Fibroblast of skin of left quadriceps (primary cell): ENCODE measurements at places on chromosomes 2 and 18.
A peak's percentile ranks its signal among the peaks of the same experiment; 100 is the strongest.

DNA sequence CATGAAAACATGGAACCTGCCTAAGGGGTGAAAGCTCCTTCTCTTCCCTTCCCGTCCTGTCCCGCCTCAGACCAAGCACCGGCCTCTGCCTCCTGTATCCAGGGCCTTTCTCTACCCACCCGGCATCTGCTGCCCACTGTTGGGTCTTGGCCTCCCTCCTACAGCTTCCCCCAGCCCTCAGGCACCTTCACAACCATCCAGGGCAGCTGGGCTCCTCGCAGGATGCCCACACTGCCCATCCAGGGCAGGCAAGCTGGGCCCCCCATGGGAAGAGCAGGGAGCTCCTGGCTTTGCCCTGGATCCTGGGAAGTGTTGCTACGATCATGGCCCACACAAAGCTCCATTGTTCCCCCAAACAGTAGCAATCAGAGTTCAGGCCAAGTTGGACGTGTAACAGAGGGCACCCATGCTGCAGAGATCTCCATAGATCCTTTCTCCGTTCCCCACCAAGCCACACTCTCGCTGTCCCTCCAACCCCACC lies 206.6 kb downstream of the NDUFA10 start:
- no peak for DNase-seq

- DNase-seq, result no peak
Observed at GRCh38 chr2:3125761-3126130, 251.9 kb downstream of the EIPR1 start.

GRCh38 chr2:240360645-240361475 lies 74.6 kb upstream of the GPC1 start:
- no peak for DNase-seq

GRCh38 chr18:8065284-8065683 lies 498.2 kb downstream of the PTPRM start:
- DNase-seq, result no peak

DNA sequence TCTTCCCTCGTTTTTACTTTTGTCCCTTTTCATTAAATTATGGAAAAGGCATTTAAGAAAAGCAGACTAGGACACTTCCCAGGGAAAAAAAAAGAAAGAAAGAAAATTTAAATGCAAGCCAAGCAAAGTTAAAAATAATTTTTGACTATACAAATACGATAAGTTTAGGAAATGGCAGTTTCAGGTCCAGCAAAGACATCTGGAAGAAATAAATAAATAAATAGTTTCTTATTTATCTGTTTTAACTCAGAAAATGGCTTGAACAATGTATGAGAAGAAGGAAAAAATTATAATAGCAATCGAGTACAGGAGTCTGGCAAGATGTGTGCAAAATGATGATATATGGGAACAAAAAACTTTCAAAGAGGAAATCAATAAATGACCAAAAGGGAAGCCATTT lies 114.6 kb upstream of the NCKAP5 start:
- DNase-seq, result no peak

DNA sequence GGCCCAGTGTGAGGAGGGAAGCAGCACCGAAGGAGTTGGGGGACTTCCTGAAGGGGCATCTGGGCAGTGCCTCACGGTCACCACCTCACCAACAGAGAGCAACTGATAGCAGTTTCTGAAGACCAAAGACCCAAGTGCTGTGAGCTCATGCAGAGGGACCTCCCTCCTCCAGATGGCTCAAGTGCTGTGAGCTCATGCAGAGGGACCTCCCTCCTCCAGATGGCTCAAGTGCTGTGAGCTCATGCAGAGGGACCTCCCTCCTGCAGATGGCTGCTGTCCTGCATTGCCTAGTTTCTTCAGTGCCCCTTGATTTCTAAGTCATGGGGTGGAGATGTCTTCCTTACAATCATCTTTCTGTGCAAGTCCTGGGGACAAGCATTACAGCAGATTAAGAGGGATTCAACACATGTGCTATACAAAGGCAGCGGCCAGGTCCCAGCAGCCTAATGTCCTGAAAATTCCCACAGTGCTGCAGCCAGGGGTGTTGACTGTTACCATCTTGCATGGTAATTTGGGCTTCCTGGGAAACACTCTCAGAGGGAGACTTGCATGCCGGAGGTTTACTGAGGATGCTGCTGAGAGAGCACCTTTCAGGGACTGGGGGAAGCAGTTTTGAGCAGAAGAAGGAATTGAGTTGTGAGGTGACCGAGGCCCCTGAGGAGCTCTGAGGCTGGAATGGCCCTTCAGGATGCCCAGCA lies 409.3 kb downstream of the GALR1 start:
- DNase-seq, result no peak

- peak; percentile 81 for DNase-seq
Observed at GRCh38 chr2:11155381-11156035, at the start of gene SLC66A3. Gene SLC66A3, plus strand, starts transcription at chr2:11155467. Its CDS starts 80 bp downstream, at chr2:11155547.

DNA sequence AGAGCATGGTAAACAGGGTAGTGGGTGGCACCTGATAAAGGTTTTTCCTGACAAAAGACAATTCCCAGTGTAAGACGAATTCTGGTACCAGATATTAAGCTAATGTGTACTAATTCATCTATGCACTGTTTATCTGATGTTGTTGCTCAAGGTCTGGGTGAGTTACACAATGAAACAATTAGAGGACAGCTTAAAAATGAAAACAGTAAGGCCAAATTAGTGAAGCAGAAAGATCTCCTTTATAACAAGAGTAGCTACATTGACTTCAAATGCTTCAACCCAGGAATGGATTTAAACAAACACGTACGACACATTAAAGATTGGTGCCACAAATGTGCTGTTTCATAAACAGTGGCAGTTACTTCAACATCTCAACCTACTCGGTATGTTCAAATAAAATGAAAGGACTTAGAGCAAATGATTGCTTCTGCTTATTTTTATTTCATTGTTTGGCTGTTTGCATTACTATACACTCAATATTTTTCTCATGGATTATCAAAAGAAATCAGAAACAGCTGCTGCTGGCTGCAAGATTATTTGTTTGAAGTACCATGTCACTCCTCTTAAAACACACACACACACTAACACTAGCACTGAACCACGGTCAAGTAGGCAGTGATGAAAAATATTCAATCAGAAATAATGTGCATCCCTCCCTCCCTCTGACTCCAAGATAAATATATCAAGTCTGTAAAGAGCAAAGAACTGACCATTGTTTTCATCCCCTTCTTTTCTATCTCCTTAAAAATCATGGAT lies 94.4 kb upstream of the RND3 start:
- no peak for DNase-seq

- DNase-seq, result no peak
Observed at GRCh38 chr2:237731663-237732062, 66.9 kb upstream of the RBM44 start.

DNA sequence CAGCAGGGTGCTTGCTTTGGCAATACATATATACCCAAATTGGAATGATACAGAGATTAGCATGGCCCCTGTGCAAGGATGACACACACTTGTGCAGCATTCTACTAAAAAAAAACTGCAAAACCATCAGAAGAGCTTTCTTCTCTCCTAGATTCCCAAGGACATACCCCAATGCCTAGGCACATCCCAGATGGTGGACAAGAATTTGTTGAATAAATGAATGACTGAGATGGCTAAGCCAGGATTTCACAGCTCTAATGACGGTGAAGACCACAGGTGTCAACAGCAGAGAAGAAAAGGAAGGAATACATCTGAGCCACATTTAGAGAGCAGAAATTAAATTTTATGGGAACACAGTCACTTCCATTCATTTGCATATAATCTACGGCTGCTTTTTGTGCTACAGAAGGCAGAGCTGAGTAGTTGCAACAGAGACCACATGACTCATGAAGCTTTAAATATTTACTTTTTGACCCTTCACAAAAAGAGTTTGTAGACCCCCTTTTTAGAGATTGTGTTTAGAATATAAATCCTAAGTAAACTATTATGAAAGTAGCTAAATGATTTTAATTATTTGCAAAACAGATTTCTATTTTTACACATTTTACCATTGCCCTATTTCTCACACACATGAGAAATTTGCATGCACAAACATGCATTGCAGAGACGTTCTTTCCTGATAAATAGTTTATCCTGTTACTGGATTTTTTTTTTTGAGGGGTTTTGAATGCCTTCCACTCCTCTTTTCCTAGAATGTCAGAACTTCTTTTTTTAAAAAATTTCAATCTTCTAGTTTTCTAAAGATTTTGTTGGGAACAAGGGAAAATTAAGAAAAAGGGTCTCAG lies 119.0 kb downstream of the PMAIP1 start:
- no peak for DNase-seq

DNA sequence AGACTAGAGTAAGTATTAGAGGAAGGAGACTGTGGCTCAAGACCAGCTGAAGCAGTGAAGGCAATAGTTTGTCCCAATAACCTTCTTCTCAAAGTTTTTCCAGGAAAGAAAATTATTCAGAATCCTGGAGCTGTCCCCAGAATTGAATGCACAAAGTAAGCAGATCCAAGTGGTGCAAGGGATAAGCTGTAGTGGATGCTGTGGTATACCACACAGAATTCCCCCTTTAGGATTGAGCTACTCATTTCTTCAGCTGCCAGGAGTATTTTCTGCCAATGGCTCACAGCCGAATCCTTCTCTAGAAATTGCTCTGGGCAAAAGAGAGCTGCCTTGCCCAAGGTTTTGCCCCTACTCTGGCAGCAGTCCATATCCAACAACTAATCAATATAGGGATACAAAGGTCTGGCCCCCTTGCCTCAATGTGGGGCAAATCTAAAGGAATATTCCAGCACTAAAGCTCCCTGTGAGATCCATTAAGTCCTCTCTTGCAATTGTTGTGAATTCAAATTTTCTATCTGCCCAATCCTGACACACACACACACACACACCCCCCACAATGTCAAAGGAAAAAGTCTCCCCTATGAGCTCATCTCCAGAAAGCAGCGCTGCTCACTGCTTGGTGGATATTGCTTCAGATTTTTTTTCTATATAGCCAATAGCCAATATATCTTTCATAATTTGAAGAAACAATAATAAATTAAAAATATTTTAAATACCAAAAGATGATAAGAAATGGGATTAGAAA lies 18.4 kb upstream of the TCF7L1 start:
- no peak for DNase-seq

DNA sequence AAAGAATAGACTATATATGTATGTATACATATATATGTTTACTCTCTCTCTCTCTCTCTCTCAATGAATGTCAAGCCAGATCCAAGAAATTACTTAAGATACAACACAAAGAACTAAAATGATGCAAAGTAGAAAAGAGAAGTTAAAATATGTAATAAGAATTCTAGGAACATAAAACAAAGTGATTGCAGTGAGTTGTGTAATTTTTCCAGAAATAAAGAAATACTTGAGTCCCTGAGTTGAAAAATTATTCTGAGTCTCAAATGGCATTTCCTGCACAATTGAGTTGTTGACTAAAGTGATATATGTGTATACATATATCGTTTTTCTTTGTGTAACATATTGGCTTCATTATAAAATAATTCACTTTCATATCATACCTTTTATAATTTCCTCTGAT lies 262.4 kb downstream of the INSIG2 start:
- DNase-seq, result no peak

DNA sequence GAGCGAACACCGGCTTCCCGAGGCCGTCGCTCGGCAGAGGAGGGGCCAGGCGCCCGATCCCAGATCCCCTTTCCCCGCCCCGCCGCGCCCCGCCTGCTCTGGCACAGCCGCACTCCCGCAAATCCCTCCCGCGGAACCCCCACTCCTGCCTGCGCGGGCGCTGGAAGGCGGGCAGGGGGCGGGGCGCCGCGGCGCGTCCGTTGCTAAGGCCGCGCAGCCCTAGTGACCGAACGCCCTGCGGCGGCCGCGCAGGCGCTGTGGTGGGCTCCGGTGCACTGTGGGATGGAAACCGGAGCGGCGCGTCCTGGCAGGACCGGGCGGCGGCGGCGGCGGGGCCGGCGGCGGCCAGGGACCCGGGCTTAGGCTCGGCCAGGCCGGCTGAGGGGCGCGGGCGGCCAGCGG lies at the start of gene TRAF3IP1:
Gene TRAF3IP1 (plus strand): TSS at position 273 of the 402 bp plus-strand sequence. CDS start 145 bp downstream, outside the sequence.
- peak; percentile 81 for DNase-seq

DNA sequence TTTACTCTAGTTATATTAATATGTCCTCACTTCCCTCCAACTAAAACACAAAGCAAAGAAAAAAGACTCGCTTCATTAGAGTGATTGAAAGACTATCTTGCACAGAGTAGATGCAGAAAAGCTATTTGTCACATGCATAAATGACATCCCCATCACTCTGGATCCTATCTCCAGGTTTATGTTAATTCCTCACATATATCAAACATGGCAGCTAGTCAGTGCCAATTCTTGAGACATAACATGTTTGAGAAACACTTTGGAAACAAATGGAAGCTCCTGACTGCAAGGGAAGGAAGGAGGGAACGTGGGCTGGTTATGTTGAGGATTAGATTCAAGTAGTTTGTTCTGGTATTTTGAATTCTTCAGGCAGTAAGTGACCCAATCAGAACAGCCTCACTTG lies 89.8 kb upstream of the BCL2L11 start:
- no peak for DNase-seq

GRCh38 chr2:26521054-26521912 lies 43.4 kb upstream of the OTOF start:
- DNase-seq, result no peak

DNA sequence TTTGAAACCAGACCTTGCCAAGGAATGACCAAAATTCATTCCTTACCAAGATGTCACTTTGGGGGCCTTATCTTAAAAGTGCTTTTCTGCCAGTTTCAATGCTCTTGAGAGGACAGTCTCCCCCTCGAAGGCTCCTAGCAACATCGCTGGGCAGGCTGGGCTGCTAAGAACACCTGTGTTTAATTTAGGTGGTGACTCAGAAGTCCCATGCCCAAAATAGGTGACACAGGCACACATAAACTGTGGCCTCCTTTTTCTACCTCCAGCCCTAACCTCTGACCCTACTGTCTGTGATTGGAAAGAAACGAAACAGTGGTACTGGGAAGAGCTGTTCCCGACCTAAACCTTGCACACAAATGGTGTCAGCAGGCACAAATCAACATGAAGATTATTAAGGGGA lies 28.7 kb upstream of the ROCK2 start:
- DNase-seq, result no peak

DNA sequence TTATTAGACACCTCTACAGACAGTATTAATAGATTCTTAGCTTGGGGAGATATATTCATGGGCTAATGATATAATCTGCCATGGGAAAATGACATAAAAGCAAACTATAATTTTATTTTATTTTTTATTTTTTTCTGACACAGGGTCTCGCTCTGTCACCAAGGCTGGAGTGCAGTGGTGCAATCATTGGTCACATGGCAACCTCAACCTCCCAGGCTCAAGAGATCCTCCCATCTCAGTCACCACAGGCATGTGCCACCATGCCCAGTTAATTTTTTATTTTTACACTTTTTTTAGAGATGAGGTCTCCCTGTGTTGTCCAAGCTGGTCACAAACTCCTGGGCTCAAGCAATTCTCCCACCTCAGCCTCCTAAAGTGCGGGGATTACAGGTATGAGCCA lies 39.3 kb downstream of the RTN4 start:
- no peak for DNase-seq

DNA sequence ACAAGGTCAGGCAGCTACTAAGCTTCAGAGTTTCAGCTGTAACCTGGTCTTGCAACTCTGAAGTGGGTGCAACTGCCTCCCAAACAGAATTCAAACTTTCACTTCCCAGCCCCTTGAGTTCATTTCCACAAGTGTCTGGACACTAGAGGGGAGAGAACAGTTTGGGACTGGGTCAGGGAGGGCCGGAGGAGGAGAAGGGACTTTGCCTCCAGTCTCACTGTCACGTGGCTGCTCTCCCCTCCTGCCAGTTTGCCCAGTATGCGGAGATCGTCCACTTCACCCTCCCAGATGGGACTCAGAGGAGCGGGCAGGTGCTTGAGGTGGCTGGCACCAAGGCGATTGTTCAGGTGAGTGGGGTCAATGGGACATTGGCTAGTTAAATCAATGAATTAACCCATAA lies 20.6 kb upstream of the ANKRD53 start:
- no peak for DNase-seq

- DNase-seq, result no peak
Observed at GRCh38 chr2:45303417-45304202, 294.4 kb upstream of the SIX2 start.
